ENCODE measurements at places on chromosomes 5 and 9.

- DNase-seq: no peak
Measured at GRCh38 chr5:113052041-113052795, 75.6 kb downstream of the DCP2 start.

DNA sequence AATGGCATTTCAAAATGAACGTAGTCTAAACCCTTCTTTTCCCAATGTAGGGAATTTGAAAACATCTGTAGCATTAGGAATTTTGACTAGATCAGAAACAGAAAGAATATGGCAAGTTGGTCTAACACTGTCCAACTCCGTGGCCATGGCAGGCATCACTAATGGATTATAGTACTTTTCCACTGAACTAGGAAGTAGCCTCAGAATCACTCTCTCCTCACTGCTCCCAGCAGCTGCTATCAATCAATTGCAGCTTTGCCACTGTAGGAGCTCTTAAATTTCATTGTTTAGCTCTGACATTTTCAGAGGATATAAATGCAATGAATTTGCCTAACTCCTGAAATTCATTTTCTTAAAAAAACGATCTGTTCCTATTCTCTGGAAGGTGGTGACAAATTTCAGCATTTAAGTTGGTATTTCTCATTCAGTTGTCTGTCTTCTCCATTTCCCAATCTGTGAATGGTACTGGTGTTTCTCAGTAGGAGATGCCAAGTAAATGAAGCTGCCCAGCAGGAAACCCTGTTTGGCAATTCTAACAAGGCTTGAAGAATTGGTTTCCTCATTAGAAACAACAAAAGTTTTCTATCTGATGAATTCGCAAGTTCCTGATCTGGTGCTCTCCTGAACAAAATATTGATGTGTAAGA, 64.7 kb downstream of the TLR4 start:
- no peak for DNase-seq

DNA sequence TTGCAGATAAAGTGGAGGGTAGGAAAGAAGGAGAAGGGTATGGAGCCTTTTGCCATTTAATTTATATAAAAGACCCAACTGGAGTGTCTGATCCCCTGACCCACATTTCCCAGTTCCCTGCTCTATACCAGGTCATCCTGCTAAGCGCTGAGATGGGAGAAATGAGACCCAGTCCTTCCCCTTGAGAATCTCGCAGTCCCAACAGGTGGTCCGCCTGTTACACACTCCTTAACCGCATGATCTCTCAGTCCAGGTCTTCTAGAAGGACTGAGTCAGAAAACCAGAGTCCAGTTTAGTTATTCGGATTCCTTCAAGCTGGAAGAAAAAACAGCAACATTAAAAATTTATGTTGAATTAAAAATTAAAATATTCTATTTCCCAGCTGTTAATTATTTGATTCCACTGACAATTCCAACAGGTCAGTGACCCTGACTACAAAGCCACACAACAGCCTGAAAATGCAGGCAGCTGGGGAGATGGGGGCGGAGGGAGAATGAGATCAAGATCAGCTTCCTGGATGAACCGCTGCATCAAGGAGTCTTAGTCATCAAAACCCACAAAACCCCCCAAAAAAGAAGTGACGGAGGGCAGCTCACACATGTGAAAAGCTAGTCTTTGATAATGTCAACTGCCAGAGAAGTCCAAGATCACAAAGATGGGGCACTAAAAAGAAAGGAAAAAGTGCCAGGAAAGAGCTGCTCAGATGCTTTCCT, 44.0 kb downstream of the GGTA1 start:
- no peak for DNase-seq

GRCh38 chr5:152487130-152487529, 82.1 kb upstream of the NMUR2 start:
- DNase-seq: no peak

DNA sequence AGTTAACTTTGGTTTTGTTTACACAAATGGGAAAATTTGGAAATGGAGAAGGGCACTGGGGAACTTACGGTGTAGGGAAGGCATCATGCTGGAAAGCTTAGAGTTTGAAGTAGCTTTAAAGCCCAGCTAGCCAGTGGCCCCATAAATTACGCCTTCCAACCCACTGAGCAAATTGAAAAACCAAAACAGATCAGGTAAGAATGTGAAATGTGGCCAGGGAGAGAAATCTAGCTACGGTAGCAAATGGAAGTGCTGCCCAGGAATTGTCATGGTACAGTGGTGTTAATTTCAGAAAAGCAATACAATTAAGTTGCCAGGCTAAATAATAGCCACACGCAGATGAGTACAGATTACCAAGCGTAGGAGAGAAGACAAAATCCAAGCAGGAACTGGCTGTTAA, 654.8 kb downstream of the PRELID2 start:
- no peak for DNase-seq

DNA sequence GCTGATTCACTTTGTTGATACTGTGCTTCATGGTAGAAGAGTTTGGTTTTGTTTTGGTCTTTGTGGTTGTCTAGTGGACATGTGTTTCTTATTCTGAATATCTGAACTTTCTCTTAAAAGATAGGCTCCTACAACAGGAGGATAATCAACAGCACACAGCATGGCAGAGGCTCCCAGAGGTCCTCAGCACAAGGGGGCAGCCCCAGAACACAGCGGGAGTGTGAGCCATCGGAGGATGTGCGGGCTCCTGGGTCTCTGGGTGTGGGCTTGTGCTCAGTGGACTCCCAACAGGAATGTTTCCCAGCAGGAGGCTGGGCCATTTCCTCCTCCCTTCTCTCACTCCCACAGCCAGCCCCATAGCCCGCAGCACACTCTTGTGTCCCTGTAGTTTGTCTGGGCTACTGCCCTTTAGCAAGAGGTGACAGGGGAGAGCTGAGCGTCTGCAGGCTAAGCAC, 164.3 kb upstream of the OTULINL start:
- DNase-seq: no peak

DNA sequence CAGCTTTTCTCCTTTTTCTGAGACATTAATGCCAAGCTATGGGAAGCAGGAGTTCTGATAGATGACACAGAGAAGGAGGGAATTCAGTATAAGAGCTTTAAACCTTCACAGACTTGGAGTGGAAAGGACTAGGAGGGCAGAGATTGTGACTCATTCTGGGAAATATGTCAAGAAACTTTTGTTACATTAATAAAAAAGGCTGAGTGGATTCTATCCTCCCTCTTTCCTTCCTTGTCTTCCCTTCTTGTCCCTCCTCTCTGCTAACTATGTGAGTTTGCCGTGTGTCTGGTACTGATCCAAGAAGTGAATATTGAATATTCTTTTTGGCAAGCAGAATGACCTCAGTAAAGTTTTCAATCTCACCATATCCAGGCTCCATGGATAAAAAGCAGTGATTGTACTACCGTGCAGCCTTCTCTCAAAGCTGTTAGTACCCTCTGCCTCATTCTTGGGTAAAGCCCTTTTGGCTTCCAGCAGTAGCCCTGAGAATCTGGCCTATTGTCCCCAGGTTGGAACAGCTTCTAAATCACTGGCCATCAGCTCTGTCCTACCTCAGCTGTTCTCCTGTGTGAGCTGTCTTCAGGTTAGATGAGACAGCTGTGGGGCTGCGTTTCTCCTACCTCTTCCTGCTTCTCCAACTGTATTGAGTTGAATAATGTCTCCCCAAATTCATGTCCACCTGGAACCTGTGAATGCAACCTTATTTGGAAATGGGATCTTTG, 73.9 kb downstream of the ATG10 start:
- DNase-seq: no peak

GRCh38 chr5:15574806-15575325, 74.9 kb downstream of the FBXL7 start:
- no peak for DNase-seq

- no peak for DNase-seq
Measured at GRCh38 chr5:145999208-145999607, 62.8 kb downstream of the SH3RF2 start.

DNA sequence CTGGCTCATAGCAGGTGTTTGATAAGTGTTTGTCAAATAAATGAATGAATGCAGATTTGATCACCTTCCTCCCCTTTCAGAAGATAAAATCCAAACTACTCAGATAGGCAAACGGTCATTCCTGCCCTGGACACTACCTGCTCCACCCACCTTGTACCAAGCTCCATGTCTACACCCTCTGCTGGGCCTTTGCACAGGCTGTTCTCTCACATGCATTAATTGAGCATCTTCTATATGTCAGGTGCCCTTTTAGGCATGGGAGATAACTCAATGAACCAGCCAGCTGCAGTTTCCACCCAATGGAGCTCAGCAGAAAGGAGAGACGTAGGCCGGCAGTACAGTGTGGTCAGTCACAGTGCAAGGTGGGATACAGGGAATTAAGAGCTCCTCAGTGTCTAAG, 102.3 kb upstream of the CPEB4 start:
- DNase-seq: no peak

- no peak for DNase-seq
Measured at GRCh38 chr5:74314906-74315305, 325.6 kb downstream of the ENC1 start.

DNA sequence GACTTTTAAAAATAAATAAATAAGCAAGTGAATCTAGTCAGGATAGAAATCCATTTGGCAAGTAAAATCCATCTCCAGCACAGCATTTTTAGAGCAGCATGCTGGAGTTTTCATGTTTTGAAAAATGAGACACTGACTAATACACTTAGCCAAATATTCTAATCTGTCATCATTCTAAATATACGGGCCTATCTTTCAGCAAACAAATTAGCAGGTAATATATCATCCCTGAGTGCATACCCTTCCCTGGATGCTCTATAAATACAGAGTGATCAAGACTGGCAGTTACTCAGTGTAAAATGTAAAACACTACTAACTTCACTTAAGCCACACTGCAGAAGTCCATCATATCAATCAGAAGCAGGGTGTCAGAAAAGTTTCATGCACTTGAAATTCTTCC, 58.4 kb downstream of the MLLT3 start:
- DNase-seq: no peak

DNA sequence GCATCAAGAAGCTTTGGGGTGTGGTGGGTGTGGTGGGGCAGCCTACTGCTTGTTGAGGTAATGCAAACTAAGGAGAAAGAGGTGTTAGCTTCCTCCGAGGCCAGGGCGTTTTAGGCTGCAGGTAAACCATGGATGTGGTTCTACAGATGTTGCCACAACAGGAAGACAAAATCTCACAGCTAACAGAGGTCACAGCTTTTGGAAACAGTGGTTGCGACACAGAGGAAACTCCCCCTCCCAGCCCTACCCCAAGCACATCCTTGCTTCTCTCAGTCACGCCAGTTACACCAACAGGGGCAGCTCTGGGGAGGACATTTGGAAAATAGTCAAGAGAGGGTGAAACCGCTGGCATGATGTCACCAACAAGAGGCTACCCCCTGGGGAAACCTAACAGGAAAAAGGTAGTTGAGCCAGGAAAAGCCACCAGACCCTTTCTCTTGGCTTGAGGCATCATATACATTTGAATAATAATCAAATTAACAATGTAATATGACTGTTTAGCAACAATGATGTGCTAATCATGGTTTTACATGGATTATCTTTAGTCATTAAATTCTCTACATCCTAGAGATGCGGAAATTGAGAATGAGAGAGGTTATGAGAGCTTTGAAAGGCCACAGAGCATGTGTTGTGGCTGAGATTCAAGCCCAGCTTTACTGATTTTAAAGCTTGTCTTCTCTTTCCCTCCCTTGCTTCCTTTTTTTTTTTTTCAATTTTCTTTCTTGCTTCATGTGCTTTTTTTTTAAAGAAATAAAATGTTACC, 82.2 kb upstream of the IL12B start:
- DNase-seq: peak; percentile 35

DNA sequence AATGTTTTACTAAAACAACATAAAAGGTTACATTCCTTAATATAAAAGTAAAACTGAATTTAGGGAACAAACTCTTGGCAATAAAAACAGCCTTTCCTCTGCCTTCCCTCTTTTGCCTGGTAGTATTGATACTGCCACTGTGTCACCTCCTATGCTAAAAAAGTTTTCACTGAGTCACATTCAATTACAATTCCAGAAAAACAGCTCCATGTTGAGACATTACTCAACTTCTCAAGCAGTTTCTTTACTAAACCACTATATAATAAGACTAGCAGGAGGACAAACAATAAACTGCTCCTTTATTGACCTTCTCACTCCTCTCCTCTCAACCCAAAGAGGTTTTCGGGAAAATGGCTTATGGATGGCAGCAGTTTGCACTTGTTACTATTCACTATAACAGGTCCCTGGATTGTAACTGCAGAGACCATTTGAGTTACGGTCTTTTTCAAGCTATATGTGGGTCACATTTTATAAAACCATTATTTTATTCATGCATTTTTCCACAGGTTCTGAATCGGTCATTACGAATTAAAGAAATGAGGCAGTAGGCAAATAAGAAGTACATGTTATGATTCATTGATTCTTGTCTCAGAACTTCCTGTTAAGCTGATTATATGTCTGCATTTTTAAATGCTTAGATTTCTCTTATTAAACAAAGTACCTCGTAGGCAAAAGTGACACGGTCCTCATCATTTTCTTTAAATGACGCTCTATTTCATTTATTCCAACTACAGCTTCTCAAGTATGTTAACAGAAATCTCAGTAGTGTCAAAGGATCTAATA, 2.1 kb downstream of the ZDHHC21 start:
- no peak for DNase-seq

DNA sequence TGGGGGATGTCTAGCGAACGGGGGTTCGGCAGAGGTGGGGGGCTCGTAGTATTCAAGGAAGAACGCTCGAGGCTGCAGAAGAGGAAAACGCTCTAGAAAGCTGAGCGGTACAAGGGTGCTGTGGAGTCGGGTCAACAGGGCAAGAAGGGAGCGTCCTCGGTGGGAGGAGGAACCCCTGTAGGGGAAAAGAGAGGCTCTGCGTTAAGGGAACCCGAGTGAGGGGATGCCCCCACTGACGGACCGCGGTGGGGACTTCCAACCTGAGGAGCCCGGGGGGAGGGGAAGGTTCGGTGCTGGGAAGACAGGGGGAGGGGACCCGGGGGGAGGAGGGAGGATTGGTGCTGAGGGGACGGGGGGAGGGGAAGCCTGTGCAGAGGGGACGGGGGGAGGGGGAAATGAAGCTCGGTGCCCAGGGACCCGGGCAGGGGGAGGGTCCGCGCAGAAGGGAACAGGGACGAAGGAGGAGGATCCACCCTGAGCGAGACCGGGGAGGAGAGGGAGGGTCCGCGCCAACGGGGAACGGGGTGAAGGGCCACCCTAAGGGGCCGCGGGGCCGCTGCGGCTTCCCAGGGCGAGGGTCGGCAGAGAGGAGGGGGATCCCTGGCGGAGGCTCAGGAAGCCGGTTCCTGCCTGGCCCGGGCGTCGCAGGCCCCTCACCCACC, 621 bp downstream of the NR6A1 start:
- no peak for DNase-seq

- no peak for DNase-seq
Measured at GRCh38 chr9:68705531-68706362, 707 bp downstream of the PIP5K1B start.

Data from stimulated activated CD8-positive, alpha-beta memory T cell treated with anti-CD3 and anti-CD28 coated beads, Interleukin-2, amount 100 ng/mL, for 1 hour (primary cell).